Effector memory CD8-positive, alpha-beta T cell (primary cell): ENCODE measurements at places on chromosomes 5 and 9.

DNA sequence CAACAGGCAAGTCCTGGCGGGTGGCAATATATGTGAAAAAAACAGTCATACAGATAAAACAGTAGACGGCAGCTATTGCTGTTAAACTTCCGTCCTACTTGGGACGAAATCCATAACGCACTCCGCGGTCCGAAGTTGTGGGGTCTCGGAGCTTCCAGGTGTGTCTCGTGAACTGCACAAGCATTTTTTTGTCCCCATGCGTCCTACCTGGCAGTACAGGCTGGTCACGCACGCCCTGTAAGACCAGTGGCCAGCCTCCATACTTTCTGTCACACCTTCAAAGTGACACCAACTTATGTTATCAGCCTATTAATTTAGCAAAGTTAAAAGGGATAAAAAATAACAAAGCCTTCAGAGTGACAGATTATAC is 51.3 kb downstream of the TGFBI start:
- DNase-seq, result no peak

- no peak for DNase-seq
These were observed 145.4 kb downstream of the ENTREP1 start for GRCh38 chr9:69470186-69470977.

DNA sequence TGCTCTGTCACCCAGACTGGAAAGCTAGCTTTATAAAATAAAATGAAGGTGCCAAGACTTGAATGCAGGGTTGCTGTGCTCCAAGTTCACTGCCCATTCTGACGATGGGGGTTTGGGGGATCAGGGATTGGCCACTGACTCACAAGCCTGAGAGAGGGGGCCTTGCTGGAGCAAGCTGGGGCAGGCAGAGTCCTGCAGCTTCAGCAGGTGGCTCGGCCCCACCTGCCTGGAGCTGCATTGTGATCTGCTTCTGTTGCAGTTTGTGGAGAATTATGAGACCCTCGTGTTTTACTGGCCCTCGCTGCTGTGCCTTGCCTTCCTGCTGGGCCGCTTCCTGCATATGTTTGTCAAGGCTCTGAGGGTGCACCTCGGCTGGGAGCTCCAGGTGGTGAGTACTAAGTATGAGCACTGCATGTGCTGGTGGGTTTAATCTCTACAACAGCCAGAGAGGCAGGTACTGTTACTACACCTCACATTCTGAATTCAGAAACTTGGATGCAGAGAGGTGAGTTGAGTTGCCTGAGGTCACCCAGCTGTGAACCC is 31.1 kb upstream of the CCDC180 start:
- no peak for DNase-seq

DNA sequence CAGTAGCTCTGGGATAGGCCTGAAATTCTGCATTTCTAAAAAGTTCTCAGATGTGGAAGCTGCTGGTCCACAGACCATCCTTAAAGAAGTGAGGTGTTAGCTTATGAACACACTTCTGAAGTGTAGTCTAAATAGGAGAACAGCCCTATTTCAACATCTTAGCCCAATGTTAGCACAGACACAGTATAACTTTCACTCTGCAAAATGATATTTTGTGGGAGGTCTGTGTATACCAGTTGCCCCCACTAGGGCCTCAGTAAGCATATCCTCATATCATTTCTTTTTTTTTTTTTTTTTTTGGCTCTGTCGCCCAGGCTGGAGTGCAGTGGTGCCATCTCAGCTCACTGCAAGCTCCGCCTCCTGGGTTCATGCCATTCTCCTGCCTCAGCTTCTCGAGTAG is 7.5 kb upstream of the HABP4 start:
- no peak for DNase-seq

- no peak for DNase-seq
These were observed 72.7 kb downstream of the NTRK2 start for GRCh38 chr9:84742261-84742660.

DNA sequence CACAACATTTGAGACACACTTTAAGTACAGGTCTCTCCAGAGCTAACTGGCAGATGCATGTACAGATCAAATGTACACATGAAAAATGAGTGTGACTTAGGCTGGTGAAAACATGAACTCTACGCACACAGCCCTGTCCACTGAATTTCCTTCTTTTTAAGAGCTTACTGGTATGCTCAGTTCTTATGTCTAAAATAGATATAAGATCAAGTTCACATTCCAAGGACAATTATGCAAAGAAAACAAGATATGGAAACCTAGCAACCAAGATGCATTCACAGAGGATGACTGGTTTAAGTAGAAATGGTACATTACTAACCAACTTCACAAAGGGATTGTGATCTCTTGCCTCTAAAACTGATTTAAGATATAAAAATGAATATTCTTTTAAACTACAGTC is 56.7 kb downstream of the TLE1 start:
- DNase-seq, result no peak

DNA sequence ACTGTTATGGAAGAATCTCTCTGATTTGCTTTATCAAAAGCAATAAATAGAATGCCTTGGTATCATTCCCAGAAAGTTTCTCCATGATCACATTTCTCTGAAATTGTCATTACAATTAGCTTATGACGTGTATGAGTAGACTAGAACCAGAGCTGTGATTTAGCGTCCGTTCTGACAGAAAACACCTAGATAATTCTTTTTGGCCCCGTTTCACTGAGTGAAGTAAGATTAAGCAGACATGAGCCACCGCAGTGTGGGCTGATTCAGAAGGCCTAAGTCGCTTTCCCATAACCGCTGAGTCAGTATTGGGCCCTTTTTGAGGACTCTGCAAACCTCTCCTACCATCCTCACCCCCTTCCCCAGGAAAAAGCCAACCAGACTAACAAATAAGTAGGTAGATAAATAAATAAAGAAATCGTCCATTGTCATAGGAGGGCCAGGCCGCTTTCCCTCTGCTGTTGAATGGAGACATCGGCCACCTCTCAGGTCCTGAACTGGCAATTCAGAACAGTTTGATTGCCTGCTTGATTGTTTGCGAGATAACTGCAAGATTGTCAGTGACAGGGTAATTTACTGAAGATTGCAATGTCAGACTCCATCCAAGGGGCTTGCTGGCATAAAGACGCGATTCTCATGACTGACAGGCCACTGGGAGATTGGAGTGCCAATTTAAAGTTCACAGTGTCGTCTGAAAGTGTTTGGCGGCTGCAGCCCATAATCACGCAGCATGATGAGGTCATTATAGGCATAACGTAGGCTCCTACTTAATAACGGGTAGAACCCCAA is 105.0 kb upstream of the WWC1 start:
- DNase-seq, result no peak

- no peak for DNase-seq
These were observed 13.2 kb downstream of the PDLIM4 start for GRCh38 chr5:132270706-132271105.

DNA sequence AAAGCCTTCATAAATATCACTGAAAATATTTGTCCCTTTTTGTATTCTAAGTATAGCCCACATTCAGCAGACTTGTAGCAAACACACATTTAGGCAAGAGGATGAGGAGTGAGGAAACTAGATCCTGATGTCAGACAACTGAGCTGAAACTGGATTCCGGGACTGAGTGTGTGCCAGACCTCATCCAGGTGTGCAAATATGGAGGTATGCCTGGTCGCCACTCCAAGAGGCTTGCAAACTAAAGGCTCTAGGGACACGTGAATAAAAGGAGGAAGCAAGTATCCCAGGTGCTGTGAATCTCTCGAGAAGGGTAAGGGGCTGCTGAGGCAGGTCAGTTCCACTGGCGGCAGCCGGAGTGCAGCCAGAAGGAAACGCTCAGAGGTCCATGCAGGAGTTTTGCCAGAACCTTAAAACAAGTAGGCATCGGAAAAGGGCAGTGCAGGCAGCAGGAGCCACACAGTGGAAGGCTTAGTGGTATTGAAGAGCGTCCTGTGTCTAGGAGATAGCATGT is 77.4 kb upstream of the ALDH1B1 start:
- DNase-seq, result no peak

GRCh38 chr5:27062451-27062850 is 24.1 kb upstream of the CDH9 start:
- DNase-seq, result no peak

DNA sequence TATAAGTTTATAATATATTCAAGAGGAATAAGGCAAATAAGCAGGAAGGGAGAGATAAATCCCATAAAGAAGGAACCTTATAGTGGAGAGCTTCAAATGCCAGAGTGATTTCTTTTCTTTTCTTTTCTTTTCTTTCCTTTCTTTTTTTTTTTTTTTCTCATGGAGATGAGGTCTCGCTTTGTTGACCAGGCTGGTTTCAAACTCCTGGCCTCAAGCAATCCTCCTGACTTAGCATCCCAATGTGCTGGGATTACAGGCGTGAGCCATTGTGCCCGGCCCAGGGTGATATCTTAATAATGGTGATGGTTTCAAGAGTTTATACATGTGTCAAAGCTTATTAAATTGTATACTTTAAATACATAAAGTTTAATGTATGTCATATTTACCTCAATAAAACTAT is 19.6 kb upstream of the FOCAD start:
- no peak for DNase-seq

DNA sequence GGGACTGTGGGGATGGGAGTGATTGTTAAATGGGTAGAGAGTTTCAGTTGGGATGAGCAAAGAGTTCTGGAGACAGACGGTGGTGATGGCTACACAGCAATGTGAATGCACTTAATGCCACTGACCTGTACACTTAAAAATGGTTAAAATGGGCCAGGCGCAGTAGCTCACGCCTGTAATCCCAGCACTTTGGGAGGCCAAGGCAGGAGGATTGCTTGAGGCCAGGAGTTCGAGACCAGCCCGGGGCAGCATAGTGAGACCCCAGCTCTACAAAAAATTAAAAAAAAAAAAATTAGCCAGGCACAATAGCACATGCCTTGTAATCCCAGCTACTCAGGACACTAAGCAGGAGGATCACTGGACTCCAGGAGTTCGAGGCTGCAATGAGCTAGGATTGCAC is 7.7 kb downstream of the LMAN2 start:
- DNase-seq, result no peak

DNA sequence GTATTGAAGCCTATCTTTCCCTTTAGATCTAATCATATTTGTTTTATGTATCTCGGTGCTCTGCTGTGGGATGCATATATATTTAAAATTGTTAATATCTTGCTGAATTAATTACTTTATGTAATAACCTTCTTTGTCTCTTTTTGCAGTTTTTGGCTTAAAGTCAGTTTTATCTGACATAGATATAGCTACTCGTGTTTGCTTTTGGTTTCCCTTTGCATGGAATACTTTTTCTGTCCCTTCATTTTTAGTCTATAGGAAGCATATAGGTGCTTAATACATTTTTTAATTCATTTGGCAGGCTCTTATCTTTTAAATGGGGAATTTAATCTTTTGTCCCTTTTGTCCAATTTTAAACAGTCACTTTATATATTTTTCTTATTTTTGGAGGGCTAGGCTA is 360.6 kb upstream of the PRR16 start:
- DNase-seq, result no peak

DNA sequence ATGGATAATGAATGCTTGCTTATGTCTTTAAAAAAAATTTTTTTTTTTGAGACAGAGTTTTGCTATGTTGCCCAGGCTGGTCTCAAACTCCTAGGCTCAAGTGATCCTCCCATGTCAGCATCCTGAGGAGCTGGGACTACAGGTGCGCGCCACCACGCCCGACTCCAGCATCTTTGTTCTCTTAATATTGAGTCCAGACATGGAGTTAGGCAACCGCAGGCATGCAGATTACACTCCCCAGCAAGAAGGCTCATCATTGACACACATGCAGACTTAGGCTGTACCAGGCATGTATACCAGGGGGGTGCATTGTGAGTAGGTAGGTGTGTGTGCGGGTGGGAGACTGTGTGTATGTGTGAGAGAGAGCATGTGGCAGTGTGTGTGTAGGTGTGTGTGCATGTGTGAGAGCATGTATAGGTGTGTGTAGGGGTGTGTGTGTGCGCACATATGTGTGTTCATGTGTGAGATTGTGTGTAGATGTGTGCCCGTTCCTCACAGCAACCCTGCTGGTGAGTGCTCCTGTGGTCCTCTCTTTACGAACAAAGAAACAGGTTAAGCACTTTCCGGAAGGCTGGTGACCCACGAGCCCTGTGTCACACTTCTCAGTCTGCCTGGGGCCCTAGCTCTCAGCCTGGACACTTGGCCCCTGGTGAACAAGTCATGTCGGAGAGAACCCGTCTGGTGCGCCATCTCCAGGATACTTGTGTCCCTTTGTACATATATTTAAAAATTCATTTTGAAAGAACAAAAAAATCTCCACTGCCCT is 6.2 kb downstream of the OBP2B start:
- no peak for DNase-seq

GRCh38 chr5:173538018-173538417 is 78.4 kb downstream of the BOD1 start:
- no peak for DNase-seq

GRCh38 chr5:138177941-138178515 is 402 bp downstream of the BRD8 start:
- DNase-seq, result no peak

DNA sequence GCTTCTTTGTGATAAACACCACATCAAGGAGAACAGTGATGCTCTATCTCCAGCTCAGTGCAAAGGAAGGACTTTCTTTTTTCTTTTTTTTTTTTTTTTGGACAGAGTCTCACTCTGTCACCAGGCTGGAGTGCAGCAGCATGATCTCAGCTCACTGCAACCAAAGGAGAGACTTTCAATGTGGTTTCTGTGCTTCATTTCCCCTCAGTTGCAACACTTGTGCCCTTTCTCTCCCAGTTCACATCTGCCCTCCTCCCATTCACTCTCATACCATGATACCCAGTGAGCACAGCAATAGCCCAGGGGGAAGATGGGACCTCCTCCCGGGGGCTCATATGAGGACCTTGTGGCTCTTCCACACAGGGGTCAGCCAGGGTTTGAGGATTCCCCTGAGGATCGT is 110.0 kb downstream of the MTRR start:
- DNase-seq, result no peak

GRCh38 chr5:51039424-51040329 is 343.6 kb upstream of the ISL1 start:
- no peak for DNase-seq

DNA sequence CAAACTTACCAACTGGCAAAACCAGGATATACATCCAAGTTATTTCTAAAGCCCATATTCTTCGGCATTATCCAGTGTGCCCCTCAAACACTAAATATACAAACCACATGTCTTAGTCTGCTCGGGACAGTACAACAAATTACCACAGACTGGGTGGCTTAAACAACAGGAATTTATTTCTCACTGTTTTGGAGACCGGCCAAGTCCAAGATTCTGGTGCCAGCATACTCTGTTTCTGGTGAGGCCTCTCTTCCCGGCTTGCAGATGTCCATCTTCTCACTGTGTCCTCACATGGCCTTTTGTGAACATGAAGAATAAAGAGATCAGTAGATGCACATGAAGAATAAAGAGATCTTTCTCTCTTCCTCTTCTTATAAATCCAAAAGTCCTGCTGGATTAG is 12.9 kb upstream of the SLCO6A1 start:
- DNase-seq, result no peak

GRCh38 chr9:123348317-123348992 is 7.5 kb upstream of the CRB2 start:
- DNase-seq, result no peak

- DNase-seq, result no peak
These were observed 283.0 kb downstream of the AOPEP start for GRCh38 chr9:95009459-95009858.

DNA sequence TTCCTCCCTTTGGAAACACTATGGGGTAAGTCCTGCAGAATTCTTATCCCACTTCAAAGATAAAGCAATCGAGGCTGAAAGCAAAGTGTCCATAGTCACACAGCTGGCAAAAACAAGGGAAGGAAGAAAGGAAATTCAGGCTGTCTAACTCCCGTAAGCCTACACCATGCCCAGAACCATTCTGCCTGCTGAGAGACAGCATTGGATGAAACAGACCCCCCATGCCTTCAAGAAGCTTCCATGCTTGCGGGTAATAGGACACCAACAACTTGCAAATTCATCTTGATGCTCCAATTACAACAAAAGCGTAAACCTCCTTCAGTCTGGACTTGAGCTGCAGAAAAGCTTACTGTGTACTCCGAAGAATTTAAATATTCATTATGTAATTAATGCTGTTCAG is 181.1 kb upstream of the WWC1 start:
- no peak for DNase-seq
